ENCODE measurements at places on chromosomes 7 and 10.

DNA sequence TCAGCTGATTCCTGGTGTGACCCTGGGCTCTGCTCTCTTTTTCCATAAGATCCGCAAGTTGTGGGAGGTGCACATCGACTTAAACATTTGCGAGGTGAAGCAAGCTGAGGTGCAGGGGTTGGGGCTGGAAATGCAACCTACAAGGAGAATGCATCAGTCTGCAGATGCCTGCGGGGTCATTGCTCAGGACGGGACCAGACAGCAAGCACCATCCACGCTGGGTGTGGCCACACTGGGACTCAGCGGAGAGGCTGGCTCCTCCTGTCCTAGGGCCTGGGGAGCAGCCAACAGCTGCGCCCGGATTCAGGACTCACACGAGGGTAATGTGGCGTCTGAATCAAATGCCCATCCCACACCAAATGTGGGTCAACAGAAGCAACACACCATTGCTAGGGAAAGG, 33.8 kb downstream of the STK32C start:
- no peak for DNase-seq

DNA sequence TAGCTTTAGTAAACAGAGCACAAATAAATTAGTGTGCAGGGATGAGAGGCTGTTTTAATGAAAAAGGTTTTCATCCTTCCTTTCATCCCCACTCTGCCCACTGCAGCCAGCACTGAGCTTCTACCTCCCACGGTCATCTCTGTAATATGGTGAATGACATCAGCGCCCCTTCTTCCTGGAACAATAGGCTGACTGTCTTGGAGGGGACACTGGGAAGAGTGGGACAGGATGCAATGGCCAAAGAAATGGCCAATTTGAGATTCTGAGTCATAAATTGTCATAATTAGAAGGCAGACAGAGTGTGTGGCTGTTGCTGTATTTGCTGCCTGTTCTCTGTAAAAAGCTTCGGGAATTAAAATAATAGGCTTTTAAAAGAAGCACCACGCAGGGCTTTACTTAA, 126.7 kb upstream of the CALN1 start:
- peak; percentile 2 for DNase-seq

- DNase-seq, result no peak
Observed at GRCh38 chr7:150756858-150757257, 19.6 kb downstream of the GIMAP5 start.

DNA sequence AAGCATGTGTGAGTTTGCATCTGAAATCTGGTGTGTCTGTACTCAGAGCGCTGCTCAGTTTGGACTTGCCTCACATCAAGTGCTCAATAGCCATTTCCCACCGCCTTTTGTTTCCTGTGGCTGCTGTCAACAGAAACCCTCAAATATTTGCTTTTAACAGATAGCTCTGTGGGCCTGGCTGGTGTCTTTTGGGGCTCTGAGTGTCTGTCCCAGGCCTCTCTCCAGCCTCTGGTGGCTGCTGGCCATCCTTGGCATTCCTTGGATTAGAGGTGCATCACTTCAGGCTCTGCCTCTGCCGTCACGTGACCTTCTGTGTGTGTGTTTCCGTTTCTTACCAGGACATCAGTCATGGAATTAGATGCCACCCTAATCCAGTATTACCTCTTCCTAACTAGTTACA, 9.3 kb downstream of the YKT6 start:
- no peak for DNase-seq

GRCh38 chr7:80721883-80722615, 83.6 kb downstream of the CD36 start:
- DNase-seq, result peak; percentile 37

- DNase-seq, result no peak
Observed at GRCh38 chr10:5568984-5569383, 44.2 kb downstream of the CALML3 start.

- DNase-seq, result no peak
Observed at GRCh38 chr10:86123304-86123703, 243.3 kb downstream of the GRID1 start.

DNA sequence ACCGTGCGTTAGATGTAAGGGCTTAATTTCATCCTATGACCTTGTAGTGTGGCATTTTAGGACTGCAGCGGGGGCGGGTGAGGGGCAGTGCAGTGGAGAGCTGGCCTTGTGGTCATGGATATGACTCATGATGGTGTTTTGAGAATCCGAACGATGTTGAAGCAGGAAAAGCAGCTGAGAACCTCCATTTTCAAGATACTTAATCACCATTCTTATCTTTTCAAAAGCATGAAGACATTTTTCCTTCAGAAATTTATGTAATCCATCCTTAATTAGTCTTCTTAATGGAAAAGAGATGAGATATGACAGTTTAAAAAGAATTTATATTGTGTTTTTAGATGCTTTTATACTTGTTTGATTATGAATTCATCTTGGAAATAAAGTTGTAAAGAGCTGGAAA, 9.6 kb downstream of the ATP5F1C start:
- DNase-seq, result no peak

GRCh38 chr10:30751678-30752331, 122.3 kb upstream of the LYZL2 start:
- peak; percentile 26 for DNase-seq

GRCh38 chr10:86339226-86339865, 27.2 kb downstream of the GRID1 start:
- DNase-seq, result no peak

- no peak for DNase-seq
Observed at GRCh38 chr10:29756451-29756850, 121.7 kb upstream of the SVIL start.

- DNase-seq, result no peak
Observed at GRCh38 chr7:77388055-77388641, 28.0 kb downstream of the GSAP start.

DNA sequence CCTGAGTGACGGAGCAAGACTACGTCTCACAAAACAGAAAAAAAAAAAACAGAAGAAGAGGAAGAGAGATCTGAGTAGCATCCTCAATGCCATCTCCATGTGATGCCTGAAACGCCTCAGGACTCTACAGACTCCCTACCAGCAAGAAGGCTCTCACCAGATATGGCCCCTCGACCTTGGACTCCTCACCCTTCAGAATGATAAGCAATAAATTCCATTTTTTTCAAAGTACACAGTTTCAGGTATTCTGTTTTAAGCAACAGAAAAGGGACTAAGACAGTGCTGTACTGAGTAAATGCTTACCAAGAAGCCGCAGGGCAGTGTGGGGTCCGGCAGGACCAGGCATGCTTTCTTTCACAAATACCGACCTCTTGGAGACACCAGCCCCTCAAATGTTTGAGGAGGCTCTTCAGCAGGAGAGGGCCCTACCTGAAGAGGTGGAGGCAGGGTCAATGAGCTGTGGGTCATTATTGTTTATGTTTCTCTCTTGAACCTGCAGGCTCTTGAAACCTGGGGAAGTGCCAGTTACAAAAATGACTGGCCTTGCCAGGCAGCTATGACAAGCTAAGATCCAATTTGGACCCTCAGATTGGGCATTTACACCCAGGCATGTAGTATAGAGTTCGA, 204.1 kb upstream of the LYZL1 start:
- no peak for DNase-seq

GRCh38 chr10:87636313-87636915, 23.3 kb upstream of the PAPSS2 start:
- no peak for DNase-seq
